CD4-positive, alpha-beta memory T cell (primary cell): ENCODE measurements at places on chromosomes 6 and 20.

DNA sequence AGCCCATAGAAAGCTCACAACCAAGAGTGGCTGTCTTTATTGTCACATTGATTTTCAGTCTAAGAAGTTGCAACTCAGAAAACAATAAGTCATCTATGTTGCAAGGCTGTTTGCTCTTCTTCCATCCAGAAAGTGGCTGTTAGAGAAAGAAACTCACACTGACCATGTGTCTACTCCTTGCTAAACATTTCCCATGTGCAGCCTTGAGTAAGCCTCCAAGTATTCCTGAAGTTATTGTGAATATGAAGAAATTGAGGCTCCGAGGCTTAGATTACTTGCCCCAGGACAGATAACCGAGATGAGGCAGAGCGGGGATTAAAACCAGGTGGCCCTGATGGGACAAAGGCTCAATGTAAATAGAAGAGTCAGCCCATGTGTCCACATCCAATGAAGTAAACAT lies 105.0 kb downstream of the SPTLC3 start:
- no peak for DNase-seq

- no peak for DNase-seq
Observed at GRCh38 chr20:23205211-23205610, 119.1 kb upstream of the CD93 start.

DNA sequence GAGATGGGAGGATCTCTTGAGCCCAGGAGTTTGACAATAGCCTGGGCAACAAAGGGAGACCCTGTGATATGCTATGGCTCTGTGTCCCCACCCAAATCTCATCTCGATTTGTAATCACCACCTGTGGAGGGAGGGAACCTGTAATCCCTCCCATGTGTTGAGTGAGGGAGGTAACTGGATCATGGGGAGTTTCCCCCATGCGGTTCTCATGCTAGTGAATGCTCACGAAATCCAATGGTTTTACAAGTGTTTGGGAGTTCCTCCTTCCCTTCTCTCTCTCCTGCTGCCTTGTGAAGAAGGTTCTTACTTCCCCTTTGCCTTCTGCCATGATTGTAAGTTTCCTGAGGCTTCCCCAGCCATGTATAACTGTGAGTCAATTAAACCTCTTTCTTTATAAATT lies 3.4 kb downstream of the NUDT3 start:
- DNase-seq, result no peak

DNA sequence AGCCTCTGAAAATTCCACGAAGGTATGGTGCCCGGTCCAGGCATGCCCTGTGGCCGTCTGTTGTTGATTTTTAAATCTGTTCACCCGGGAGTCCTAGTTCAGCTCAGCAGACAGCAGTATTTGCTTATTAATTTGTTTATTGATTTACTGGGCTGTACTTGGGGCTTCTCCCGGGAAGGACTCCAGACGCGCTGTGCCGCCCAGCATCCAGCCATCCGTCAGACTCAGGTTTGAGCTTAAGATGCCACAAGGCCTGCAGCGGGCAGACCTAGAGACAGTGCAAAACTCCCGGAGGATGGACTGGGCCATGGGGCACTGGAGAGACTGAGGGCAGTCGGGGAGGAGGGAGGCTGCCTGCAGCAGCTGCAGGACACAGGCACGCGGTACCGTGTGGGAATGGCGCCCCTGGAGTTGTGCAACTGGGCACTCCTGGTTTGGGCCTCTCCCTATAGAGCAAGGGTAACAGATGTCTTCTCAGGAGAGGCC lies 17.3 kb upstream of the CCDC167 start:
- no peak for DNase-seq

- no peak for DNase-seq
Observed at GRCh38 chr20:33400812-33401183, 521 bp downstream of the CDK5RAP1 start.

DNA sequence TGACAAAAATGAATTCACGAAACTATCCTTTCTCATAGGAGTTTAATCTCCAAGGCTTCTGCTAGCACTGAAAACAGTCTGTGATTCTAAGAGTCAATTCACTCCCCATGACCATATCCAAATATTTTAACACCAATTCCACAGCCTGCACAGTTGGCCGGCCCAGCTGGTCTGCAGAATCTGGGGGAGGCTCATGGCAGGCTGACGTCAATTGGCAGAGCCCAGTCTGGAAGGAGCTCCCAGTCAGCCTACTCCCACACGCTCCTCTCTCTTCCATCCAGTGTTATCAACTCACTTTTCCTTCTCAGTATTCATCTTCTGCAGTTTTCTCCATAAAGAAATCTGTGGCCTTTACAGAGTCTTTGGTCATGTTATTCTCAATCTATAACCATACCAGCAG lies 111.0 kb downstream of the TBXT start:
- DNase-seq, result no peak

GRCh38 chr6:109010705-109011102 lies 83.9 kb downstream of the SESN1 start:
- DNase-seq, result no peak

DNA sequence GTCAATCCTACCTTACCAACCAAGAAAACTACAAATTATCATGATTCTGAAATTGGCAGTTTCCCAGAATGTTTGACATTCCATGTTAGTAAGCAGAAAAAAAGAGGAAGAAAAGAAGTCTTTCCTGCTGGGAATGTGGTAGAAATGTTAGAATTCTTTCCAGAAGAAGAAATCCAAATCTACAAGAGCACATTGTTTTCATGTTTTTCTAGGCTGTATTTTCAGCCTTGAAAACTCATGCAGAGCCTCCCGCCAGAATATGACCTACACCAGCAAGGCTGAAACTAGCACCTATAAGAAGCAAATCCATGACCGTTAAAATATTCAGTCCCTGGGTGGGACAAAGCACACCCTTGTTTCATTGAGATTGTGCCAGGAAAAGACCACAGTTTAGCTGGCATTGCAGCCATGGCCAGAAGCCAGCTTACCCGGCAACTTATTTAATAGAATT lies 259.4 kb downstream of the GJA1 start:
- no peak for DNase-seq

DNA sequence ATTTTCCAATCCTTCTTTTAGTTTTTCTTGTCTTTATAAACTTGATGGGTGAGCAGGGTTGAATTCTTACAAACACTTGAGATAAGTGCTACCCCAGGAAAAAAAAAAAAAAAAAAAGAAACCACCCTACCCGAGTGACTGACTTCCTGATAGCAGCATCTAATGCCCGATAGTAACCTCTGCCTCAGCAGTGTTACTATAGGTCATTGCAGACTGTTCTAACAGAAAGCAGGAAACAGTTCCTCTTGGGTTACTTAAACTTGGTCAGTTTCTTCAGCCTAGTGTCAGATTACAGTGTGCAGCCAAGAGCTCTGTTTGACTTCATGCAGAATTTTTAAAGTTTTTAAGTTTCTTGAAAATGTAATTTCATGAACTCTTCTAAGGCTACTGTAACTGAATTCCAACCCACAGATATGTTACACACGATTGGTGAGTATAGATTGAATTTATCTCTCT lies 2.1 kb downstream of the MYLIP start:
- peak; percentile 76 for DNase-seq

GRCh38 chr20:38600057-38600456 lies 1.6 kb upstream of the ARHGAP40 start:
- DNase-seq, result no peak

GRCh38 chr20:312067-312466 lies 13.3 kb upstream of the SOX12 start:
- no peak for DNase-seq

GRCh38 chr20:34709831-34710567 lies 5.9 kb downstream of the TP53INP2 start:
- no peak for DNase-seq

DNA sequence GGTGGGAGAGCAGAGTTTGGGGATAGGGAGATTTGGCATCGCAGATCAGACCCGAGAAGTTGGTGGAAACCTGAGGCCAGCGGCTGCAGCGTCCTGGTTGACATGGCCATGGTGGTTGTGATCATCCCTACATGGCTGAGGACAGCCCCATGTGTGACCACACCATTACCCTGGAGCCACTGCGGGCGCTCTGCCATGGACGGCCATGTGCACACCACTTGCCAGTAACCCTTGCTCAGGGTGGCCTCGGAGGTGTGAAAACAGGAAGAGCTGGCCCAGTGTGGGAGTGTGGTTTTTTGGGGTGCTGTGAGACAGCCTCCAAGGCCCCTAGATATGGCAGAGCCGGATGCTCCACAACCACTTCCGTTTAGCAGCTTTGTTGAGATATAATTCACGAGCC lies 64.4 kb downstream of the TMEM242 start:
- peak; percentile 33 for DNase-seq

- no peak for DNase-seq
Observed at GRCh38 chr6:23179994-23180393, 610.6 kb downstream of the HDGFL1 start.

GRCh38 chr20:40945189-40945588 lies 83.4 kb upstream of the TOP1 start:
- no peak for DNase-seq

GRCh38 chr6:70874181-70874913 lies 82.5 kb downstream of the B3GAT2 start:
- DNase-seq, result no peak

GRCh38 chr6:41901882-41902519 lies 6.8 kb upstream of the USP49 start:
- DNase-seq, result peak; percentile 54
